AG09319 (cell line): ENCODE measurements at places on chromosomes 6 and 20.

GRCh38 chr6:47832386-47833100 is 50.7 kb downstream of the OPN5 start:
- no peak for DNase-seq

DNA sequence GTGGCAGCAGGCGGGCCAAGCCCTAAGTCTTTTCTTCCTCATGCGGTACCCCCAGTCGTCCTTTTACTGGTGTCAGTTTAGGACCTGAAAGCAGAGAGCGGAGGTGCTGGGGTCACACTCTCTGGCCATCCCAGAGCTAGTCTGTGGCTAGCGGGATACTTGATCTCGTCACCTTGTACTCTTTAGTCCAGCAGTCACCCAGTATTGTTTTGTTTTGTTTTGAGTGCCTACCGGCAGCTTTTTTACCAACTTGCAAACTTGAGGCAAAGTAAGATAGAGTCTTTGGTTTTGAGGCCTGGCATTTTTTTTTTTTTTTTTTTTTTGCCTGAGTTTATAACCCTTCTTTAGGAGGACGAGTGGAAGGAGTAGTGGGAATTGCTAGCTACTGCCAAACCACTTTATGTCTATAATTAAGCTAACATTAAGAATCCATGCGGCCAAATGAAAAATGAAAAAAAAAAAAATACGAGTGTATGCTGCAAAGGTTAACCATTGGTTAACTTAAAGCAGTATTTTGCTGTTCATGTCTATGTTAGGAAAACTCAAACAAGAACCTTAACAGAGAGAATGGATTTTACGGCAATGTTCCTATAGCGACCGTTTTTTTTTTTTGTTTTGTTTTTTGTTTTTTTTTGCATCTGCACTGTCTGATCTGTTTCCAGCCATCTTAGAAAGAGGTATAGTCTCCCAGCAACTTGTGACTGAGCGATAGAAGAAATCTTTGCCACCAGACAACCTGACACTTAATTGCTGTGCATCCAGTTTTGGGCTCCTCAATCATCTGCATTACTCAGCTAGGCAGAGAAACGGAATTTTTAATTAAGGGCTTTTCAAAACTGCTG is 56.9 kb downstream of the FAM217A start:
- DNase-seq: no peak

- DNase-seq: no peak
These were observed 92.2 kb downstream of the BACH2 start for GRCh38 chr6:90204327-90205056.

GRCh38 chr20:13149371-13150105 is 71.5 kb upstream of the ISM1 start:
- no peak for DNase-seq

DNA sequence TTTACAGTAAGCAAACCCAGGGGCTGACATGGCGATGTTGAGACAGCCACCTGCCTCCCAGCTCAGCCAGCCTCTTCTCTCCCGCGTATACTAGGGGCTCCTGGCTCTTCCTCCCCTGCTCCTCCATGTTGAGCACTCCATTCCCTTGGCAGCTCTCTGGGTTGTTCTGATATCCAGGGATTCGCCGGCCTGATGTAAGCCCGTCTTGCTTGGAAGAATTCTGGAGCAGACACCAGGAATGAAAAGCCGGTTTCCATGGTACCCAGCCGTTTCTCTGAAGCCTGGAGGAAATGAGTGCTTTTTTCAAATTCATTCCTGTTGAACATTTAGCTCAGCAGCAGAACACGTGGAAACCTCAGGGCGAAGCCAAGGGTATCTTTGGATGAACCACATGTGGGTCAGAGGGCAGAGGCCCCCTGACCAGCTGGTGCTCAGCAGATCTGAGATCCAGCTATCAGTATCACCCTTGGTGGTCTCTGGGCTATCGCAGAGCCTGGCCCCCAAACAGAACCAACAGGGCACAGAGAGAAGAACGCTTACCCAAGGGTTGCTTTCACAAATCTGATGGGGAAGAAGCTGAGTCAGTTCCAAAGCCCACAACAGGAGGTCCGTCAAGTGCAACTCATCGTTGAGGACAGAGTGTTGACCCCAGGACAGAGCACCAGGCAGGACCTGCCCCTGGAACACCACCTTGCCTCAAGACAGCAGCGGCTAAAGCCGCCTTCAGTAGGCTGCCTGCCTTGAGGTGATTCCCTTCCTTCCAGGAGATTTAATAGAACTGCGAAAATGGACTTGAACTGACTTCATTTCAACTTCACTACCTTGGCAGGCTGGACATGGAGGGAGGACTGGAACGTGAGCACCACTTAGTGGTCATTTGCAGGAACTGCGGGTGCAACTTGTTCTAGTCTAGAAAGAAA is 96.1 kb upstream of the RIN2 start:
- peak; percentile 39 for DNase-seq
